ENCODE measurements at places on chromosomes 2 and 18. TPM values are rescaled to one million over a fixed set of nuclear protein-coding genes. Genes with fewer than 3 reads are reported as not detected.

The SKOR2 gene
- not detected for polyA plus RNA-seq

GRCh38 chr2:63378589-63378988, 209.7 kb downstream of the WDPCP start:
- DNase-seq = no peak

- no peak for DNase-seq
Observed at GRCh38 chr18:35127201-35127600, 86.0 kb downstream of the MAPRE2 start.

GRCh38 chr18:76981396-76981968, 151.1 kb downstream of the MBP start:
- no peak for DNase-seq

DNA sequence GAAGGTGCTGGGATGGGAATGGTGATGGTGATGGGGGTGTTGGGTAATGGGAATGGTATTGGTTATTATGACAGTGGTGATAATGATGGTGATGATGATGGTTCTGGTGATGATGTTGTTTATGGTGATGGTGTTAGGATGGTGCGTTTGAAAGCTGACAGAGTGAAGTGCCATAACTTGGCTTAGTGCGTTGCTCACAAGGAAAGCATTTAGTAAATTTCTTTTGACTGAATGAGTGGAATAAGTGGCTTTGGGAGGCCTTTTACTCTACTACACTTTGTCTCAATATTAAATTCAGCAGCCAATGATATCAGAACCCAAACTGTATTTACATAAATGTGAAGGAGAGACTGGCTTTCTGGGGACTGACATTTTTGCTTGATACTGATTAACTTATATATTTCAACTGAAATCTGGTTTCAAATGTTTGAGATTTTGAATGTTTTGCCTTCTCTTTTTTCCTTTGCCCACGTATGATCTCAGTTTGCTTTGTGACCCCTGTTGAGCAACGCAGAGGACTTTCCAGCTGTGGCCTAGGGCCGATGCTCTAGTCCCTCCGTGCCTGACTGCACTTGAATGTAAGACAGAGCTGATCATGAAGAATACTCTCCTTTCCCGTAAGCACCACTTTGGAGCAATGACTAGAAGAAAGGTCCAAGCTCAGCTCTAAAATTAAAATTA, 128.5 kb upstream of the SH3BP4 start:
- no peak for DNase-seq

The CCBE1 gene
- 5.0 TPM for polyA plus RNA-seq

The CTNNA2 gene
- polyA plus RNA-seq = 0.30 TPM

The PLA2R1 gene
- polyA plus RNA-seq = not detected

The GALNT3 gene
- polyA plus RNA-seq = 0.05 TPM

The FAM228A gene
- polyA plus RNA-seq = 0.13 TPM

DNA sequence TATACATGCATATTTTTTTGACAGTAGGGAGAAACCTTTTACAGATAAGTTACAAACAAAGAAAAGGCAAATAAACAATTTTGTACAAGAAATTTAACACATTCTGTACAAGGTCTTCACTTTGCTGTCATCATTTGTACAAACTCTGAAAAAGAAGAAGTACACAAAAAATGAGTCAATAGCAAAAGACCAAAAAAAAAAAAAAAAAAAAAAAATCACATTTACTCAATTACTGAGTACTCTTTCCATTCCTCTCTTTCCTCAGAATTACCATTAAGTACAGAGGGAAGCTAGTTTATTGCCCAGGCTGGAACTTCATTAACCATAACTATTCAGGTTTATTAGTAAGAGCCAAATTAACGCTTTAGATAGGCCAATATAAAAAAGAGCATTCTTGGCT, 5.6 kb upstream of the STPG4 start:
- DNase-seq = no peak

DNA sequence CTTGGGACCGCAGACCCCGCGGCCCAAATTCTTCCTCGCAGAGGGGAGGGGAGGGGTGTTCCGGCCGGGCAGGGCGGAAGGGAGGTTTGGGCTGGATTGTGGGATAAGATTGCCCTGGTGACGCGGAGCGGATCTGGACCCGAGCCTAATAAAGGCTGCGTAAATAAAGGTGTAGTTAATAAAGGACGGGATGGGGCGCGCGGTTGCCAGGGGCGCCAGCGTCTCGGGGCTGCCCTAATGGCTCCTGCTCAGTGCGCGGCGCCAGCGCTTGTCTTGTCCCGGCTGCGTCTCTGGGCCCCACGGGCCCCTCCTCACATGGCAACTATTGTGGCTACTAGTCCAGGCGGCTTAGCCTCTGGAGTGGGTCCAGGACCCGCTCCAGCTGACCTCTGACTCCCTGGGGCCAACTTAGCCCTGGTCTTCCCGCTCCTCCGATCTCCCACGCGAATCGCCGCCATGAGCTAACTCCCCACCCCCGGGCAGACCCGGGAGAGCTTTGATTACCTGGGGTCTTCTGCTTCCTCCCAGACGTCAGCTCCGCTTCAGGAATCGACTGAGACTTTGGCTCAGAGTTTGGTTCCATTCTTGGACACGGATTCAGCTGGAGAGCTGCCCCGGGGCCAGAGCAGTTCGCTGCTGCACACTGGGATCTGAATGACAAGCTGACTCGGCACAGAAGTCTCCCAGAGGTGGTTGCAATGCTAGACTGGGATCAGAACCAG, 36.5 kb downstream of the SLC25A52 start:
- peak; percentile 58 for DNase-seq

DNA sequence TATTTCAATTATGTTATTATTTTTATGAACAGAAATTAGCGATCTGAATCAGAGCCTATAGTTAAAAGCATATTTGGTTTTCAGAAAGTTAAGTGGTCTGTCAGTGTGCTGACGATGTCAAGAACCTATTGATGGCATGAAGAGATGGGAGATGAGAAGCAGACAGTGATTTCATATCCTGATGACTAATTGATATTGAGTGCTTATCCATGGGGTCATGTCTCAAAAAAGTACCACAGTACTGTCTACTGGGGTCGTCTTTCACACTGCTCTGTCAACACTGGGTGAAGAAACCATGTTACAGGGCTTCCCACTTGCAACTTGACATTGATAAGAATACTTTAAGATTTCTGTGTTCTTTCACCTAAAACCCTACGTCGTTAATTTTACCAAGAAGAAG, 297.1 kb downstream of the AFF3 start:
- no peak for DNase-seq

DNA sequence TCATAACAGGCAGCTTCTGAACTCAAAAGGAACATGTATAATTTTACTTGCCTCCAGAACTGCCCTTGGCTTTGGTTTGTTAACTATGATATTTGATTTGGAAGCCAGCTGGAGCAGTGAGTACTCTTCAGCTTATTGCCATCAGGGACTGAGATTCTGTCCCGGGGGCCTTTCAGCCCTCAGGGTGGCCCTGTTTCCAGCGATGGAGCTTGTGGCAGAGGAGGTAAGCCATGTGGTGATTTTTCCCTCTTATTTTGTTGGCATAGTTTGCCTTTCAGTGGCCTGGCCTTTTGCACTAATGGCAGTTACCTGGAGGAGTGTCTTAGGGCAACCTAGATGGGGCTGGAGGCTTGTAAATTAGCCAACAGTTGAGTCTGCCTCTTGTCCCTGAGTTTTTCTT, 1955.0 kb upstream of the LRRTM1 start:
- no peak for DNase-seq

The IL18R1 gene
- 0.11 TPM for polyA plus RNA-seq

GRCh38 chr2:150698016-150698661, 210.7 kb upstream of the RND3 start:
- DNase-seq = no peak

- DNase-seq = no peak
Observed at GRCh38 chr2:137220438-137220993, 455.2 kb downstream of the THSD7B start.

The ADNP2 gene
- polyA plus RNA-seq = 4.6 TPM

DNA sequence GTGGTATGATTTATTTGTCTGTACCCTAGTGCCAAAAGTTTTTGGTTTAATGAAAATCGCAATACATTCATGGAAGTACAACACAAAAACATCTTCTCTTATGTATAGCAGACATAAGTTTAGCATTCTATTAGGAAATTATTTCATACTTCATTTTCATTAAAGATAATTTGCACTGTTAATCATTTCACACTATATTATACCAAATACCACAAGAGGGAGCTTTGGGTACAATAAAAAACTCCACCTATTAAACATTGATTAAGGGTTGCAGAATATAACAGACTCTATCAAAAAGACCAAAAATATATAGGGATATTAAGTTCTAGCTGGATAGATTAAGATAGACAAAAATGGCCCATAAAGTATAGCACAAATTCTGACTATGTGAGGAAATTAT, 79.0 kb downstream of the SLC66A3 start:
- DNase-seq = peak; percentile 31

The CEP68 gene
- 7.8 TPM for polyA plus RNA-seq

DNA sequence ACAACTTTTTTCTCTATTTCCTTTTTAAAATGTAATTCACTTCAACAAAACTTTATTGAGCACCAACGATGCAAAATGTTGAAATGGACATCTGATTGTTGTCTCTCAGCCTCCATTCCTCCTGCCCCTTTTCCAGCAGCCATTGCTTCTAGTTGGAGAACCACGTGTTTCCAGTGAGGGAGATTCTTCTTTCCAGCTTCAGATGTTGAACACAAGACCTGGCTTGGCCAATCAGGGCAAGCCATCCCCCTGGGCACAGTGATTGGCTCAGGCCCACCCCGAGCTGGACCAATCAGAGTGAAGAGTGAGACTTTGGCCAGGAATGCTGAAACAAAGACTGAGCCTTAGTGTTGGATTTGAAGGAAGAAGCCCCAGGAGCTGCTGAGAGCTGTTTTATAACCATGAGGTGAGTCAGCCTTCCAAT, 59.0 kb downstream of the E2F6 start:
- DNase-seq = peak; percentile 46

The NTSR2 gene
- not detected for polyA plus RNA-seq

The ONECUT2 gene
- polyA plus RNA-seq = 0.10 TPM

DNA sequence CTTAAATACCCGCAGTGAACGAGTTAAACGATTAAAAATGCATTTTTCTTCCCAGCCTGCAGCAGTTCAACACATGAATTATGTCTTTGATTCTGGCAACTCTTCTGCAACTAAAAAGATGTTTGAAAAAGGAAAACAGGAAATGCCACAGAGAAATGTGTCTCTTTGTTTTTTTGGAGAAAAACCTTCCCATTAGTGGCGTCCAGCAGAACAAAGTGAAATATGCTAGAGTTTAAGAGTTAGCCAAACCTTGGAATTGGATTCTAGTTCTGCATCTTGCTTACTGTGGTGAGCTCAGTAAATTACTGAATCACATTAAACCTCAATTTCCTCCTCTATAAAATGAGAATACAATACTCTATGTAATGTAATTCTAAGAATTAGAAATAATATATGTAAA, 900.2 kb upstream of the ACVR2A start:
- DNase-seq = no peak

GRCh38 chr18:11667578-11667977, 21.5 kb upstream of the GNAL start:
- no peak for DNase-seq

The PPIG gene
- polyA plus RNA-seq = 10.3 TPM

- DNase-seq = no peak
Observed at GRCh38 chr2:170362313-170362870, 184.4 kb downstream of the MYO3B start.

The IL18RAP gene
- polyA plus RNA-seq = not detected

DNA sequence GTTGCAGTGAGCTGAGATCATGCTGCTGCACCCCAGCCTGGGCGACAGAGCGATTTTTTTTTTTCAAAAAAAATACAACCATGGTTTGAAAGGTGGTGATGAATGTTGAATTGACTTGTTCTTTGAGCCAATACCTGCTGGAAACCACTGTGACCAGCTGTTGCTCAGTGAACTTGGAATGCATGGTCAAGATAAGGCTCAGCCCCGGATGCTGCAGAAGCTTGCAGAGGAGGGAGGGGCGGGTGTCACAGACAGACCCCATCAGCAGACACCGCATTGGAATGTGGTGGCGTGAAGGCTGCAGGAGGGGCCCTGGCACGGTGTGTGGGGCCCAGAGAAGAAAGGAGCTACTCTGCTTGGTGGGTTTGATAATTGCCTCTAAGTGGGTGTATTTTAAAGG, 91.6 kb downstream of the ITGB1BP1 start:
- no peak for DNase-seq

The NLRC4 gene
- polyA plus RNA-seq = 0.02 TPM

GRCh38 chr2:118010473-118010872, 3.4 kb downstream of the CCDC93 start:
- DNase-seq = no peak

- DNase-seq = no peak
Observed at GRCh38 chr2:23073671-23074070, 311.3 kb upstream of the KLHL29 start.

- no peak for DNase-seq
Observed at GRCh38 chr2:30266051-30266621, 34.8 kb downstream of the LBH start.

DNA sequence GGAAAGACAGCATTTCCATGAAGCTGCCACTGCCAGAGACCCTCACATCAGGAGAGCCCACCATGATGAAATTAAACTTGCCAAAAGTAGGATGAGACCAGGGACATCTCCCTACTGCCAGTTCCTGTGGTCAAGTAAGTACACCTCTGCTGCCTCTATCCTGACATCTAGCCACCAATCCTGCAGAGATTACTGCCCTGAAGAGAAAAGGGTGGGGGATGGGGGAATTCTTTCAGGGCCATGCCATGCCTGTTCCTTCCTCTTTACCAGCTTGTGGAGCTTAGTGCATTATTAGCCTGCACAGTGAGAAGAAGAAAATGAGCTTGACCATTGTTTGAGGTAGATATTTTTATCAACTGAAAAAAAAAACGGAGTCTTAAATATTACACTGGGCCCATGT, 397.2 kb upstream of the CDH2 start:
- no peak for DNase-seq

GRCh38 chr2:116687371-116687770, 1127.1 kb upstream of the DDX18 start:
- no peak for DNase-seq

DNA sequence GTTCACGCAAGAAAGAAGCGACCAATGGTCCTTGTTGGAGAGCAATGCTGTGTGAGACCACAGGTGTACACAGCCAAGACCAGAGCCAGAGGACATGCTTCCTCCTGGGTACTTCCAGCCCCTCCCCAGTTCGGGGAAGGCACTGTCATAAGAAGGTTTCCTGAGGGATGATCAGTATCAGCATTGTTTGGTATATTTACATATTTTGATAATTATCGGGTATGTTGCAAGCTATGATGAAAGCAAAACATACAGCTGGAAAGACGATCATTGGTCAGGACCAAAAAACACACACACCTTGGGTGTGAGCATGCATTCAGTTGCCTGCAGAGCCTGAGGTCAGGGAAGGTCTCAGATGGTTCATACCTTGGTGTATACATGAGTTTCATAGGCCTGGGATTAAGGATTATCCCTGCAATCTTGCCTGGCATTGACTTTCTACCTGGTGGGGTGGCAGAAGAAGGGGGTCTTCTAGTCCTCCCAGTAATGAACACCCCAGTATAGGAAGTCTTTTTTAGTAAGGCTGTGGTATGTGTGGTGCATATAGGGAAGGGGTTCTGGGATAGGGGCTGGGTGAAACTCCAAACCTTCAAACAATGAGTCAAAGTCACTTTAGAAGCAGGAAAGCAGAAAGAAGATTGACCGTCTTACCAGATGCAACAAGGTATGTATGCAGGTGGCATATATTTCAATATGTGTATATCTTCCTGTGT, 2.9 kb downstream of the SERPINB2 start:
- no peak for DNase-seq

The ZNF397 gene
- 7.4 TPM for polyA plus RNA-seq

GRCh38 chr2:208294482-208295024, 28.5 kb downstream of the PIKFYVE start:
- no peak for DNase-seq

The AGXT gene
- not detected for polyA plus RNA-seq

All from SK-N-SH (cell line).